Tibial artery (tissue), 4 donors: ENCODE measurements at places on chromosomes 6 and 20.

- DNase-seq: no peak
These were observed 38.9 kb upstream of the SNAP25 start for GRCh38 chr20:10179574-10180298.

DNA sequence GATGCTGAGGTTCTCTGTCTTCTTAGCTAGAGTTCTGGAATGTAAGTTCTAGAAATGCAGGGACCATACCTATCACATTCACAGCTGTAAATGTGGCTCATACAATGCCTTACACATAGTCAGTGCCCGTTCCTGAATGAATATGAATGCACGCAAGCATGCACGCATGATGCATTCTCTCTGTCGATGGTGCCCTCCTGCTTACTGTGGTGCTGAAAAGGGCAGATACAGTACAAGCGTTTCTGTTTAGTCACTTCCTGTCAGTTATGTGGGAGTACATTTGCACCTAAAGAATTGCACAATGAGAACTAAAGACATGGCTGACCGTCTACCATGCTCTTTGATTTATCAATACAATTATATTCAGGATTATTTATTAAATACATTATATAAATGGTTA is 152.2 kb upstream of the SOX4 start:
- DNase-seq: no peak

GRCh38 chr20:15236812-15237211 is 899.4 kb upstream of the FLRT3 start:
- no peak for DNase-seq

DNA sequence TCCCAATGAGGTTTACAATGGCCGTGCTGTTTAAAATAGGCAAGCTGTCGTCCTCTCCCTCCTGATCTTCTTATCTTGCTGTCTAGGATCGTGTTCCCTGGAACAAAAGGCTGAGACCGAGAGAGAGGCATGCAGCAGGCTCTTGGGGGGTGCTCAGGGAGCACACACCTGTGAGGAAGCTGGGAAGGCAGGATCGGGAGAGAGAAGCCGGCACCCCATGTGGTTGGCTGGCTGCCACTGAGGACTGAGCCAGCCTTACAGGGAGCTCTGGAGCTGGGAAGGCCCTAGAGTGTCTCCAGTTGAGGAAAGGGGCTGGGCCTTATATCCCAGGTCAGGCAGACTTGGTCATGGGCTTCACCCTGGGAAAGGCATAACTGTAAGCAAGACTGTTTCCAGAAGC is 184.2 kb downstream of the LY86 start:
- DNase-seq: no peak

- DNase-seq: no peak
These were observed 2.7 kb upstream of the SPO11 start for GRCh38 chr20:57326667-57327455.

GRCh38 chr20:10636326-10636818 is 37.4 kb downstream of the JAG1 start:
- DNase-seq: no peak

- DNase-seq: no peak
These were observed 54.1 kb downstream of the ATXN1 start for GRCh38 chr6:16706911-16707783.

GRCh38 chr20:43949741-43950618 is 35.3 kb downstream of the TOX2 start:
- DNase-seq: no peak

DNA sequence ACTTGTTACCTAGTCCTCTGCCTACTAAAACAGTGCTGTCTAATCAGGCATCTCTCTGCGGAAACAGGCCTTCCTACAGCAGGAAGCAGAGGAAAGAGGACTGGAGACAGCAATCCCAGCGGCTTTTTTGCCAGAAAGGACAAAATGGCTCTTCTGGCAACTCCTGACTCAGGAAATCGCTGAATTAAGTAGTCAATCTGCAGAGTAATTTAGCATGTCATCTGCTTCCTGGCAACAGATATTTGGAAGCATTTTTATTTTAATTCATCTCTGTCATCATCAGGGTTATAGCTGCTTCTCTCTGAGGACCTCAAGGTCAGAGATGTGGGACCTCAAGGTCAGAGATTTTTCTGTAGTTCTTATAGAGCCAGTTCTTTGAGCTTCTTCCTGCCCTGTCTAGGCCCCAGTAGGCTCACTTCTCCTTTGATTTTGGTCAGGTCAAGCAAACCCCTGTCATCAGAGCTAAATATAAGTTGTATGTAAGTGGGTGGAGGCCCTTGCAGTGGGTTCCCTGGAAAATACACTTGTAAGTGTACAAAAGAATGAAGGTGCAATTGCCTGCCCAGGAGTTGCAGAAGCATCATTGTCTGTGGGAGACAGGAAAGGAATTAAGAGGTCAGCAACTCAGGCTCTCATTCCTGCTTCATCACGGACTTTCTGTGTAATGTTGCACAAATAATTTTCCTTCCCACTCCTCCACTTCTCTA is 229.4 kb downstream of the ALDH8A1 start:
- peak; percentile 27 for DNase-seq

GRCh38 chr6:169243661-169244060 is 10.0 kb downstream of the THBS2 start:
- DNase-seq: no peak

DNA sequence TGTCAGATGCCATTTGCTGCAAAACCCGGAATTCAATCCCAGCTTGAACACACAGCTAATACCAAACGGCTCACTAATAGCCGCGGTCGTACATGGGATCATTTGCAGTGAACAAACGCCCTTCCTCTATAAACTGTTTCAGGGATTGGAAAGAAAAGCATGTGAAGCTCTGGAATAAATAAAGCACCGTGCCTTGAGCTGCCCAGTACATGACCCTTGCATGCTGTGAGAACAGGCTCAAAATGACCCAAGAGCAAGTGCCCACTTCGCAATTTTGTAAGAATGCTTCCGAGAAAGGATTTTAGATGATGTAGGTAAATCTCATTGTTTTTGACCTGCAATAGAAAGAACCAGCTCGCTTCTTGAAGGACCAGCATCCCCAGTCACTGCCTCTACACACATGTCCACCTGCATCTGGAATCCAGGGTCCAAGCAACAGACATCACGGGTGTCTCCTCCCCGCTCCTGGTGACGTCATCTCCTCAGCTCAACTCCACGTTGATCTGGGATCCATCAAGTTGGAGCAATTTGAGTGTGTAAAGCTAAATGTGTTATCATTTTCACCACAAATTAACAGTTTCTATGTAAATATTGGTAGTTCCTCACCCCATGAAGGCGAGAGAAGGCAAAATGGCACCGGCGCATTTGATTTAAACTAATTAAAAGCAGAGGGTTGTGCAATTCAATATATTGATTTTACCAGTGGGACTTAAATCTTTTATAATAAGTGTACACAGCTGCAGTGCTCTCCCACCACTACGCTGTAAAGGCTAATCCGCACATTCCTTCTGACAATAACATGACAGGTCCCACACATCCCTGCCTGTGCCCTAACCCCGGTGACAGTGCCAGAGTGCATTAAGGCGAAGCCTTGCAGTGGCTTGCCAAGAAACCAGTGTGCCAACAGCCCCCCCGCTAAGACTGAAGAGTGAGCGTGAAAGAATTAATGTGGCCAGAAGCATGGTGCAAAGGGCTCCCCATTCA is 6.2 kb downstream of the BMP7 start:
- DNase-seq: no peak

DNA sequence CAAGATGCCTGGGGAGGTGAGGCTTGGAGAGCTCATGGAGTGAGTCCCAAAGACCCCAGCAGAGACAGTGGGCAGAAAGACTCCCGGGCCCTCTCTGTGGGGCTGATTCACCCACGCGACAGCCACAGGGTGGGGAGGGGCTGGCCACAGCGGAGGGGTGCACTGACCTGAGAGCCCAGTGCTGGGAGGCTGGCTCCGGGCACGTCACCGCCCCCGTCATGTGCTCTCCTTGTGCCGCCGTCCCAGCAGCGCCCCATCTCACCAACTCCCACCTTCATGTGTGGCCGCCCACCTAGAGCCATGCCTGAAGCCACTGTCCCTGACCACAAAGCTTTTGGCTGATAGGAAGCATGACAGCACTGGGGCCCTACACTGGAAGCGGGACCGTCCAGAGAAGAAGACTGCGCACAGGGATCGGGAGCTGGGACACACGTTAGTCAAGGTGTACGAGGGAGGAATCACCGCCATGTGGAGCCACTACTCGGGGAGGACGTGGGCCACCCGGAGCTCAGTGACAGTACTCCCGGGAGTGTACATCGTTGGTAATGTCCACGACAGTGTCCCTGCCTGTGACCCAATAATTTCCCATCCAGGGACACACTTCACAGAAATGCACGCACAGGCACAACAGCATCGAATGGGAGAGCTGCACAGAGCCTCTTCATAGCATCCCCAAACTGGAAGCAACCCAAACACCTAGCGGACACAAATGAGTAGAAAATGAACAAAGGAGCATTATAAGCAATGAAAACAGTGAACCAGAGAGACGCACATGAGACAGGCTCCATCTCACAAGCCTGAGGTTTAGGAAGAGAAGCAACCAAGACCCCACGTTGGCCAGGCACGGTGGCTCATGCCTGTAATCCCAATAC is 28.4 kb upstream of the FOXC1 start:
- no peak for DNase-seq

DNA sequence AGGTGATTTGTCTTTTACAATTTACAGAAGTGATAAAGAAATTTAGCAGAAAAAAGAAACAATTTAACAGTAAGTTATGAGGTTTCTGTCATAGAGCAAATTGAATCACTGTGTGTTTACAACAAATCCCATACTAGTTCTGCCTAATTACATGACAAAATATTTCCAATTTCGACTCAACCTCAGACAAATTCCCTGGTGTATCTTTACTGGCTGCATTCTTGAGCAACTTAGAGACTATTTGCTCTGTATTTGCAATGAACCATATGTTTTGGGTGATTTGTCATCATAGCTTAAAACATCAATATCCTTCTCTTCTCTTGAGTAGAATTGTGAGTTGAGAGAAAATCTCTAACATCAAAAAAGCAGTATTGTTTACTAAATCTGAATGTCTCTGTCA is 128.7 kb downstream of the SIM1 start:
- no peak for DNase-seq

DNA sequence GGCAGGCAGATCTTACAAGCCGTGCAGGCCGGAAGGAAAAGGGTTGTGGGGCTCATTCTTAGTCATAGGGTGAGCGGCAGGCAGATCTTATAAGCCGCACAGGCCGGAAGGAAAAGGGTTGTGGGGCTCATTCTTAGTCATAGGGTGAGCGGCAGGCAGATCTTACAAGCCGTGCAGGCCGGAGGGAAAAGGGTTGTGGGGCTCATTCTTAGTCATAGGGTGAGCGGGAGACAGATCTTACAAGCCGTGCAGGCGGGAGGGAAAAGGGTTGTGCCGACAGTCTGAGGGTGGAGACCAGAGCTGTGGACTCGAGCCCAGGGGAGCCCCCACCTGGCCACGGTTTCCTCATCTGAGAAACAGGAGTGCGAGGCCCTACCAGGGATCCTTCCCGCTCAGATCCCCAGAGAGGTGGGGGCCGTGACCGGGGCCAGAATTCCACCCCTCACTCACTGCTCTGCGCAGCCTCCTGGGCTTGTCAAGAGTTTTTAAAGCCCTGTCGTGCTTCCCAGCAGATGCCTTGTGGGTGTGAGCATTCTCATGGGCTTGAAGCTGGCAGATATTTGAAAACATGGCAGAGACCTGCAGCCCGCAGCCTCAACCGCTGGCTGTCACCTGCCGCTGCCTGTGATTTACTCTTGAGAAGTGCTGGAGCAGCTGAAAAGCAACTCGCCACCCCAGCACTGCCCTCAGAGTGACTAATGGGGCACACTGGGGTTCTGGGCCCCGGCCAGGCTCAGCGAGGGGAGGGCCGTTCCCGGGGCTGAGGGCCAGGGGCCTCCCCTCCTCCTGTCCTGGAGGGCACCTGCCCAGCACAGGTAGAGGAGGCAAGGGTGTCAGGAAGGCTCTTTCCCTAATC is 31.9 kb downstream of the NTSR1 start:
- peak; percentile 60 for DNase-seq

DNA sequence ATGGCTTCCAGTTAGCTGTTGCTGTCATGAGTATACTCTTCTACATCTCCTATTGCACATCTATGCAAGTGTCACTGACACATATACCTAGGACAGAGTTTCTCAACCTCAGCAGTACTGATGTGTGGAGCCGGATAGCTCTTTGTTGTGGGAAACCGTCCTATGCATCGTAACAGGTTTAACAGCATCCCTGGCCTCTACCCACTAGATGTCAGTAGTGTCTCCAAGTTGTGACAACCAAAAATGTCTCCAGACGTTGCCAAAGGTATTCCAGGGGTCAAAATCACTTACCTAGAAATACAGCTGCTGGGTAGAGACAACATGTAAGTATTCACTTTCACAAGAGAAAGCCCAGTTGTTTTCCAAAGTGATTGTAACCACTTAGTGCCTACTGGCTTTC is 637.6 kb downstream of the RNF144B start:
- DNase-seq: no peak

GRCh38 chr20:9535449-9535848 is 21.1 kb downstream of the LAMP5 start:
- no peak for DNase-seq

- DNase-seq: no peak
These were observed 121.8 kb upstream of the FOXO3 start for GRCh38 chr6:108438918-108439317.

GRCh38 chr6:22643780-22644179 is 74.4 kb downstream of the HDGFL1 start:
- DNase-seq: no peak
